ENCODE measurements at places on chromosomes 2 and 18.

DNA sequence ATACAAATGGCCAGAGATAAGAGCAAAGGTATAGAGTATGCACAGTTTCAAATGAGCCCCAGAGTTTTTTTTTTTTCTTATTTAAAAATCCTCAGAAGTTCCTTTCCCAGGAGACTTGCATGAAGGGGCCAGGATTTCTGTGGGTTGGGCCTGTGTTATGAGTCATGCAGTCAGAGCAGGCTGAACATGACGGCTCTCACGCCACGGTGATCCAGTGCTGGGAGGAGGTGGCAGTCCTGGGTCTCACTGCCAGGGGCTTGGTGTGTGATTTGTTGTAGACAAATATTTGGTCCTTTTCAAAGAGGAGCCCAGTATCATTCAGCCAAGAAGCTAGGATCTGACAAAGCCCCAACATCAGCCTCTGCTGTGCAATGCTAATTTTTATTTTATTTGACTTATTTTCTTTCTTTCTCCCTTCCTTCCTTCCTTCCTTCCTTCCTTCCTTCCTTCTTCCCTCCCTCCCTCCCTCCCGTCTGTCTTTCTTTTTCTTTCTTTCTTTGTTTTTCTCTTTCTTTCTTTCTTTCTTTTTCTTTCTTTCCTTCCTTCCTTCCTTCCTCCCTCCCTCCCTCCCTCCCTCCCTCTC is 10.4 kb upstream of the KCNE4 start:
- H3K4me1 ChIP-seq, result no peaks in the 10 kb centered on the region
- no peak overlapping the region for H3K27ac ChIP-seq
- DNase-seq, result no peak
- H3K36me3 ChIP-seq, result no peaks in the 10 kb centered on the region

GRCh38 chr2:37705191-37705590 is 33.7 kb upstream of the CDC42EP3 start:
- H3K36me3 ChIP-seq, result no peaks in the 10 kb centered on the region
- H3K4me1 ChIP-seq, result peaks cover 7% of the 10 kb centered on the region
- no peak overlapping the region for H3K4me3 ChIP-seq
- H3K27ac ChIP-seq, result no peak overlapping the region
- no peaks in the 10 kb centered on the region for H3K27me3 ChIP-seq

DNA sequence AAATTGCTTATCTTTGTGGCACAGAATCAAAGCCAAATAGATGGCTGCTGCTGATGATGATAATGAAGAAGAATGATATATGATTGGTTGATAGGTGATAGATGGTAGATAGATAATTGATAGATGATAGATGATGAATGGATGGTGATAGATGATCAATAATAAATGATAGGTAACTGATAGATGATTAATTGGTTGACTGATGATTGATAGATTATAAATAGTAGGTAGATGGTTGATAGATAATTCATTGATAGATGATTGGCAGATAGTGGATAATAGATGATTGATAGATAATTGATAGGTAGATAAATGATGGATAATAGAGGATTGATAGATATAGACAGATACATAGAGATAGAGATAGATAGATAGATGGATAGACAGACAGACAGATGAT is 430.2 kb downstream of the EIPR1 start:
- no peak overlapping the region for H3K4me3 ChIP-seq
- no peak for DNase-seq
- H3K36me3 ChIP-seq, result no peaks in the 10 kb centered on the region
- no peaks in the 10 kb centered on the region for H3K4me1 ChIP-seq
- H3K27me3 ChIP-seq, result no peaks in the 10 kb centered on the region

DNA sequence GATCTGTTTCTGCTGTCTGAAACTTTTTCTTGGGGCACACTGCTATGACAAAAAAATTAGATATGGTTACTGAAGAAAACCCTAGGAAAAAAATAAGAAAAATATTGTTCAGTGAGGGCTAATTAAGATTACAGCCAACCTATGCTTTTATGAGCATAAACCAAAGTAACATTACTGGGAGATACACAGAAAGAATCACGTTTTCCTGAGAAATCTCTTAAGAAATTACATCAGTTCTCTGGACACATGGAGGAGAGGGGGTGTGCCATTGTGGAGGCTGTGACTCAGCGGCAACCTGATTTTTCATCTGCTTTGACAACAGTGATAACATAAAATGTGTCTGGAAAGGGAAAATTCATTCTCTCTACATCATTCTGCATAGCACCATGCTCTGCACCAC is 13.4 kb upstream of the NMI start:
- no peak overlapping the region for H3K4me3 ChIP-seq
- no peaks in the 10 kb centered on the region for H3K4me1 ChIP-seq
- H3K27ac ChIP-seq, result no peak overlapping the region
- no peaks in the 10 kb centered on the region for H3K36me3 ChIP-seq
- H3K27me3 ChIP-seq, result peaks cover 3% of the 10 kb centered on the region
- no peak for DNase-seq

DNA sequence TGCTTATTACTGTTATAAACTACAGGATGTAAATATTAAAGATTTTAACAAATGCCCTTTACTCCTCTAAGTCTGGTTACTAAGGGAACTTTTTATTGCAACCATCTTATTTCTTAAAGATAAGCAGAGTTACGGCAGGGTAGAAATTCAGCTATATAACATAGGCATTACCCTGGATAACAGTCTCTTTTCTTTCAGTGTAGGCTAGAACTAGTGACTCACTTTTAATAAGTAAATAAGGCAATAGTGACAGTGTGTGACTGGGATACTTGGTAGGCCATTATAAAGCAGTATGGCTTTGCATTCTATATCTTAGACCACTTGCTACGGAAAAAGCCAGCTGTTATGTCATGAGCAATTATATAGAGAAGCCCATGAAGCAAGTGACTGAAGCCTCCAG is 1041.0 kb upstream of the NRXN1 start:
- no peaks in the 10 kb centered on the region for H3K4me1 ChIP-seq
- H3K27me3 ChIP-seq, result no peaks in the 10 kb centered on the region
- no peak overlapping the region for H3K4me3 ChIP-seq
- DNase-seq, result no peak

- DNase-seq, result no peak
- no peaks in the 10 kb centered on the region for H3K4me1 ChIP-seq
- no peak overlapping the region for H3K27ac ChIP-seq
- H3K27me3 ChIP-seq, result no peaks in the 10 kb centered on the region
- no peaks in the 10 kb centered on the region for H3K36me3 ChIP-seq
Measured at GRCh38 chr2:29601321-29601720, 320.1 kb downstream of the ALK start.

DNA sequence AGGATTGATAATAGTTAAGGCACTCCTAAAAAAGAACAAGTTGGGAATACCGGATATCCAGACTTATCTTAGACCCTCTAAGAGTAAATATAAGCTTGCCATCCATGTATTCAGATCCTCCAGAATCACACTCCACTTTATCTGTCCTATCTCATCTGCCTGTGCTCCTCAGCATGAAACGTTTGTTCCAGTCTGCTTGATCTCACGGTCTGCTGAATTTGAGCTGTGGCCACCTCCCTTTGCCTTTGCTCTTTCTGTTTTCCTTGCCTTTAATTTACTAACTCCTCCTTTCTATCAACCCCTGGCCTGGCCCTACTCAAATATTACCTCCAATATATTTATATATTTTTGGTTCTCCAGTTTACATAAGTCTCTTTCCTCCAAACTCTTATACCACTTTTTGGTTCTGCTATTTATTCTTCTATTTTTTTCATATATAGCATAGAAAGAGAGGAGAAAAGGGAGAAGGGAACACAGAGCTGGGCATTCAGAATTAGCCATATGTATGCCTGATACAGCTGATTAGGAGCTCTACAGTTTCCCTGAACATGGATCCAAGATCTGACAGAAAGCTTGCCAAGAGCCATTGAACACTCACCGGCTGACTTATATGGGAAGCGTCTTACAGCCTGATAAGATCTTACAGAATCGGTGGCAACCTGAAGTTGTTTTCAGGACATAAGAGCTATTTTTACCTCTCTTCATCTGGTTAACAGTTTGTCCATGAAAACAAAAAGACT is 21.8 kb upstream of the DNAJC27 start:
- DNase-seq, result no peak
- H3K4me1 ChIP-seq, result no peaks in the 10 kb centered on the region
- H3K36me3 ChIP-seq, result no peaks in the 10 kb centered on the region
- H3K4me3 ChIP-seq, result no peak overlapping the region
- H3K27me3 ChIP-seq, result peaks cover 8% of the 10 kb centered on the region

GRCh38 chr2:178976351-178976750 is 73.6 kb downstream of the CCDC141 start:
- no peaks in the 10 kb centered on the region for H3K4me1 ChIP-seq
- no peak overlapping the region for H3K4me3 ChIP-seq
- H3K27me3 ChIP-seq, result no peaks in the 10 kb centered on the region
- no peak overlapping the region for H3K27ac ChIP-seq

DNA sequence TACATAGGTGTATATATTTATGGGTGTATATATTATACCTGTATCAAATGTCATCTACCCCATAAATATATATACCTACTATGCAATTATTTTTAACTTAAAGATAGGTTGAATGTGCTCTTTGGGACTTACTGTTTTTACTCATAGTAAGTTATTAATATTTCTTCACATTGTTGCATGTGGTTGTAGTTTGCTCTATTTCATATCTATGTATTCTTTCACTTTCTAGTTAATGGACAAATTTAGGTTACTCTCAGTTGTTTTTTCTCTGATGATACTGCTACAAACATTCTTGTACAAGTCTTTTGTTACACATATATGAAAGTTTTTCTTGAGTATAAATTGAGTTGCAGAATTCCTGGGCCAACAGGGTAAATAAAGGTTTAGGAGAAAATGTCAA is 601.8 kb upstream of the ID2 start:
- no peaks in the 10 kb centered on the region for H3K27me3 ChIP-seq
- H3K36me3 ChIP-seq, result no peaks in the 10 kb centered on the region

DNA sequence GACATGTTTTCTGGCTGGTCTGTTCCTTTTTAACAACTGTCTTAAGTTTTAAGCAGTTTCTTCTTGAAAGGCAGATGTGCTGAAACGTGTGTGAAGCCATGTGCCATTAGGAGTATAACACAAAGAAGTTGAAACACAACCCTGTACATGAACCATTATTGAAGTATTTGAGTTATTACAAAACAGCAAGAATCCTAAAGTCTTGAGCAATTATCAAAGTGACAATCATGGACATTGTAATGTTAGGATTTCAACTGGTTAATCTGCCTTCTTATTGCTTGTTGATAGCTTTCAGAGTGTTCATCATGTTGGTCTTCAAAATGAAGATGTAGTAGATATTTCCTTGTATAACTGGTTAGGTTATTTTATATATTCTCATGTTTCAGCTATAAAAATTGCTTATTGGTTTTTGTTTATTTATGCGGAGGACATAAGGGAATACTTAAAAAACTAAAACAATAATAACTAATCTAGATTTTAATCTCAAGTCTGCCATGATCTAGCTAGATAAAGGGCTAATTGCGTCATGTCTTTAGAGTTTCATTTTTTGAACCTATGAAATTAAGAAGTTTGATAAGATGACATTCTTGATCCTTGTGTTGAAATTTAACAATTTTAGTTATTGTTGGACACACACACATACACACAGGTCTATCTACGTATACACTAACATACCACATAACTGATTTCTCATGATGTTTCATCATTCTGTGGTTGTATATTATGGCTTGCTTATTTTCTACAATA is 21.1 kb downstream of the PPP1R1C start:
- no peak for DNase-seq
- H3K27ac ChIP-seq, result no peak overlapping the region
- no peak overlapping the region for H3K4me3 ChIP-seq
- H3K36me3 ChIP-seq, result no peaks in the 10 kb centered on the region
- H3K27me3 ChIP-seq, result no peaks in the 10 kb centered on the region

DNA sequence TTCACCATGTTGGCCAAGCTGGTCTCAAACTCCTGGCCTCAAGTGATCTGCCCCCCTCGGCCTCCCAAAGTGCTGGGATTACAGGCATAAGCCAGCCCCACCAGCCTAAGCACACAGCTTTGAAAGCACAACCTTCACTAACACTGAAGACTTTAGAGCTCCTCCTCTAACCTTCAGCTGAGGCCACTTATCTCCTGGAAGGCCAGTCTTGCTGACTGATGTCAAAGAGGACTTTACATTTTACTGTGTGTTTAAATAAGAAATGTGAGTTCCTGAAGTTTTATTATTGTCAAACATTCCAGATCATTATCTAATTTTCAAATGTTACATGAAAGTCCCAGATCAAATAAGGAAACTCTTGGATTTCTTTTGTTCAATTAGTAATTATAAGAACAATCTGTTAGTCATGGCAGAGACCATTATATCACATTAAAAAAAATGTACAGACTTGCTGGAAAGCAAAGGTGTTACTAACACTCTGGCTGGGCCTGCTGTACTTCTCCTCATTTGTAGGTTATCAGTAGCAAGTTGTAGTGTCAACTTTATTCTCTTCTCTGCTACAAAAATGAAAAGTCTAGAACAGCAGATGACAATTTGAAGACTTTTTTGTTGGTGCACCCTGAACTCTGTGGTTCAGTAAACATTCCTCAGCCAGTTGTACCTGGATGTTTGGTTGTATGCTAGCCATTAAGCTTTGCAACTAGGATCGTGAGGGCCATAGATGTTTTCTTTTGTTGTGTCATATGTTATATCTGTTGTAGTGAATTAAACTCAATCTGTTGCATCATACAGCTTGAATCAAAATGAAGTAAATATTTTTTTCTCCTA is 80.0 kb downstream of the AOX1 start:
- peaks cover under 1% of the 10 kb centered on the region for H3K27me3 ChIP-seq
- no peak overlapping the region for H3K27ac ChIP-seq
- no peaks in the 10 kb centered on the region for H3K36me3 ChIP-seq
- DNase-seq, result no peak
- no peaks in the 10 kb centered on the region for H3K4me1 ChIP-seq

DNA sequence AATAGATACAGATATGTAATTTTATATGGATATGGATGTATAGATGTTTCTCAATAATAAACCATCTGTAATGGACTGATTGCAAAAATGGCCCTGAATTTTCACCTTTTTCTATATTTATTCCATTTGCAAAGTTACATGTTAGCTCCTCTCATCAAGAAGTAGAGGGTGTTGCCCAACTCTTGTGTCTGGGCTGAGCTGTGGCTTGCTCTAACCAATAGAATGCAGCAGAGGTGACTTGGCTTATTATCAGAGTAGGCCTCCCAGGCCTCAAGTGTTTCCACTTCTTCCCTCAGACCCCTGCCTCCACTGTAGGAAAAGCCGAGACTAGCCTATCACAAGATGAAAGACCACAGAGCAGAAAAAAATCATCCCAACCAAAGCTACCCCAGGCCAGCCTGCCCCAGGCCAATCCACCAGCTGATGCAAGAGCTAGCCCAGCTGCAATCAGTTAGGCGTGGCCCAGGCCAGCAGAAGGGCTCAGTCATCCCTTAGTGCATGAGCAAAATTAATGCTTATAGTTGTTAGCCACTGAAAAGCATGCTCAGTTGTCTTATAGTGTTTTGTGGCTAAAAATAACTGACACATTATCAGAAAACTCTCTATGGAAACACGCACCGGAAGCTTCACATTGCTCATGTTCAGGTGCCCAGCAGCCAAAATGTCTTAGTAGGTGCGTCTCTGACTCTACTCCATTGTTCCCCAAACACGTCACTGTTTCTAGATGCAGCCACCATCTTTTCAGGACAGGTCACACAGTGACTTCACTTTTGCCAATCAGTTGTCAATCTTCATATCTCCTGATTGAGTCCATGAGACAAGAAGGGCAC is 464.0 kb downstream of the FBXO15 start:
- no peaks in the 10 kb centered on the region for H3K27me3 ChIP-seq
- H3K4me1 ChIP-seq, result no peaks in the 10 kb centered on the region
- no peak for DNase-seq

All from CD4-positive, CD25-positive, alpha-beta regulatory T cell (primary cell).